Stimulated activated naive CD8-positive, alpha-beta T cell treated with anti-CD3 and anti-CD28 coated beads, Interleukin-15, amount 100 ng/mL, for 72 hours (primary cell): ENCODE measurements at places on chromosomes 7 and 10.

- DNase-seq, result no peak
Measured at GRCh38 chr7:117870448-117871130, 2.7 kb downstream of the CTTNBP2 start.

- DNase-seq, result no peak
Measured at GRCh38 chr10:116274064-116274904, 1.3 kb upstream of the GFRA1 start.

DNA sequence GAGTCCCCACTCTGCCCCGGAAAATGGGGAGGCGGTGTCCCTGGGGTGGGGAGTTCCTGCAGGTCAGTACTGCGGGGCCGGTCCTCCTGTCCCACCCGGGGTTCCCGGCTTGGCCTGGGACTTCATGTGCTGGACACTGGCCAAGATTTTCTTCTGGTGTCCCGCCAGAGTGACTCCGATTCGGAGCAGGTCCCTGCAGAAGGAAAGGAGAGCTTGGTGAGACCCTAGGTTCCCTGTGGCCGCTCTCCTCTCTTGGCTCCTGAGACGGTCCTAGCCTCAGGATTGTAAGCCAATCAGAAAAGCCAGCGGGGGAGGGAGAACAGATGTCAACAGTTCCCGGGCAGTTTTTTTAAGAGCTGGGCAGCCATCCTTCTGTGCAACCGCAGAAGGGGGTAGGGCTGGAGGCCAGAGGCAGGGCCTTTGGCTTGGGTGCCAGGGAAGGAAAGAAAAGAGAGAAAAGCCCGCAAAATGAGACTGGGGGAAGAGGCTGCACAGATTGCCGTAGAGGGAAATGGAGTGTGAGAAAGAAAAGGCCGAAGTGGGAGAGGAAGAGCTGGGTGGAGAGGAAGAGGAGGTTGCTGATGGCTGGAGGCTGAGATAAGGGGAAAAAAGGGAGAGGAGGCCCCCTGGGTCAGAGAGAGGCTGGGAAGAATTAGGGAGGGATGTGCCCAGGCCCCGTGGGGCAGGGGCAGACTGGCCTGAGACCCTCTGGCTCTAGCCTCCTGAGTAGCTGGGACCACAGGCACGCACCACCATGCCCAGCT, 23.7 kb downstream of the EPHB4 start:
- peak; percentile 53 for DNase-seq

DNA sequence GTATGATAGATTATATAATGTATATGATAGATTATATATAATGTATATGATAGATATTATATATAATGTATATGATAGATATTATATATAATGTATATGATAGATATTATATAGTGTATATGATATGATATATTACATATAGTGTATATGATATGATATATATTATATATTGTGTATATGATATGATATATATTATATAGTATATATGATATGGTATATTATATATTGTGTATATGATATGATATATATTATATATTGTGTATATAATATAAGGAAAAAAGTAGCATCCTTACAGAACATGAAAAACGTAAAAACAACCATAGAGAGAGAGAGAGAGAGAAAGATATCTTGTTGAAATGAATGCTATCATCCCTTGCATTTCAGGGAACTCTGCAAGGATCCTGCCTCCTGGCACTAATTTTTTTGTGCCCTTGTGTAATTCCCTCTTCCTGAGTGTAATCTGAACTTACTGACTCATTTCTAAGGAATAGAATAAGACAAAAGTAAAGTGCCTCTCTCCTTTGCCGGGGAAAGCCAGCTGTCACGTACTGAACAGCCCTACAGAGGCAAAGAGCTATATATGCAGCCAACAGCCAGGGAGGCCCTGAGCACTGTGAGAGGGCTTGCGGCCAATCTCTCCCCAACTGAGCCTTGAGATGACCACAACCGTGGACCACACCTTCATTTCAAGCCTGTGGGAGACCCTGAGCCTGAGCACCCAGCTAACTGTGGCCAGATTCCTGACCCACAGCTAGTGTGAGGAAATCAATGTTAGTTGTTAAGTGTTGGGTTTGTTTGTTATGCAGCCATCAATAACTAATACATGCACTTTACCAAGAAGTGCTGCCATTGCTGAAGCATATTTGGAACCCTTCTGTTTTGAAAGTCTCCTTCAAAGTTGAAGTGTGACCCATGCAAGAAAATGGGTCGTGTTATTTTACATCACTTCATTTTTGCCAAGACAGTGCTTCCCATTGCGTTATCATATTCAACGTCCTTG, 61.1 kb upstream of the EZH2 start:
- DNase-seq, result no peak

DNA sequence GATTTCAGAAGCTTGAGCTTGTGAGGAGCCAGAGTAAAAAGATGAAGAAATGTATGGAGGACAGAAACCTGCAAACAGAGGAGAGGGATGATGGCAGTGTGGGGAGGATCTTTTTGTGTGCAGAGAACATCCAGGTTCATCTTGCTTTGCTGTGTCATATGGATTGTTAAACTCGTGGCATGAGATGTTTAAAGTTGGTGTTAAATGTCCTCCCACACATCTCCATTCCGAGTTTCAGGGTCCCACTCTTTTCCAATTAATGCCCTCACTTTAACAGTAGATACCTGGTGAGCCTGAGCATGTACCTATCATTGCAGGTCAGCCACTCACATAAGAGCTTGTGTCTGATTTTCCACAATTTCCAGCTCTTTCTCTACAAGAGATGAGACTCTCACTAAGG, 147.7 kb downstream of the ST7 start:
- DNase-seq, result no peak

- no peak for DNase-seq
Measured at GRCh38 chr7:87003872-87004798, 55.3 kb downstream of the ELAPOR2 start.

DNA sequence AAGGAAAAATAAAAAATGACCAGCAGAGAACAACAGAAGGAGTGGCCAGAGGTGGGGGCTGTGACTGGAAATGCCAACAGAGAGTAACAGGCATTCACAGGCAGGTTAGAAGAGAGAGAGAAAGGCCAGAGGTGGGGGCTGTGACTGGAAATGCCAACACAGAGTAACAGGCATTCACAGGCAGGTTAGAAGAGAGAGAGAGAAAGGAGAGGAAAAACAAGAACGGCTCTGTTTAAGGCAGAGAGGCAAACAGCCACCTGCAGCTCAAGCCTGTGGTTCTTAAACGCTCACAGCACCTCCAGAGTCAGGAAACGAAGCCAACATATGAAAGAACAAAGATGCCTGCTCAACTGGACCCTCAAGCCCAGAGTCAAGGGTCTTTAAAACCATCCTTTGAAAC, 39.5 kb upstream of the DGKI start:
- DNase-seq, result no peak

- DNase-seq, result no peak
Measured at GRCh38 chr7:157009778-157010587, 480 bp downstream of the MNX1 start.

DNA sequence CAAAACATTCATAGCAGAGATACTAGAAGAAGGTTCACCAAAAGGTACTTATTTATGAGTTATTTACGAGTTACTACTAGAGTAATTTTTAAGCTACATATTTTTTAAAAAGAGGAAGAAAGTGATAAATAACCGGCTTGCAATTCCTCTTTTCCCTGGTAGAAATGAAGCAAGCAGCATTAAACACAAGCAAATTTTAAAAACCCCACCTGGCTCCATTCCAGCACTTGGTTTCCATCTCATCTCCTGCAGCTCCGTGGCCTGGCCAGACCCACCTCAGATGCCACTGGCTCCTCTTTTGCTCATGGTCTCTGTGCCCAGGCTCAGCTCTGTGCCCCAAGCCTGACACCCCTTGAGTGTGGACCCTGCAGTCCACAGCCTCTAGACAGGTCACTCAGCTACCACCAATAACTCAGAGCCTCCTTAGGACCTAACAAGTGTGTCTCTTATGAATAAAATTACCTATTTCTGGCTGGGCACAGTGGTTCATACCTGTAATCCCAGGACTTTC, 479.5 kb downstream of the TNS3 start:
- DNase-seq, result no peak

GRCh38 chr10:61390851-61391250, 62.3 kb downstream of the TMEM26 start:
- DNase-seq, result no peak

DNA sequence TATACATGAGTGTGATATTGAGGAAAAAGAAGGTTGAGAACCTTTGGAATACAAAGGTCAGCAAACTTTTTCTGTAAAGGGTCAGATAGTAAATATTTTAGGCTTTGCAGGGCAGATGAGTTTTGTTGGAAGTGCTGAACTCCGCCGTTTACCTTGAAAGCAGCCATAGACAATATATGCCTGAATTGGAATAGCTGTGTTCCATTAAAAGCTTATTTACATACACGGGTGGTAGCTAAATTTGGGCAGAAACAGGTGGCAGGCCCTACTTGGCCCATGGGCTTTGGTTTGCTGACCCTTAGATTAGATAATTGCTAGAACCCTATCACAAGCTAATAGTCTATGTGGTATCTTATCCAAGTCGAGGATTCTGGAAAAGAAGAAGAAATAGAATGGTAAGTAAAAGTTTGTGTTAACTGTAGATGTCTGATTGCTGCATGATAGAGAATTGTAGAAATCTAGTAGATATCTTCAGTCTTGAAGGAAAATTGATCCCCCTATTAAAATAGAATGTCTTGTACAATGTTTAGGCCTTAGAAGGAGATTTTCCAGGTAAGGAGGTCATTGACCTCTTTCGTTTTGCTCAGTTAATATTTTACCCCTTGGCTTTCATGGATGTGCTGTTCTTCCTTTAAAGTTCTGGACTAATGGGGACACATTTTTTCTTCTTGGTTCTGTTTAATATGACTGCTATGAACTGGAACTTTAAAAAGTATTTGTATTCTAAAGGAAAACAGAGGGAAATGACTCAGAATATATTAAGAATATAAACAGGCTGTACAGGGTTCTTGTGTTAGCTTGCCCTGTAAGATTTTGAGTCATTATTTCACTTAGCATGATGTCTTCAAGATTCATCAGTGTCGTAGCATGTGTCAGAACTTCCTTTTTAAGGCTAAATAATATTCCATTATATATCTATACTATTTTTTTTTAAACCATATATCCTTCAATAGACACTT, 8.0 kb downstream of the RBM33 start:
- DNase-seq, result no peak

GRCh38 chr10:47154762-47155161, 145.2 kb upstream of the GDF10 start:
- no peak for DNase-seq

GRCh38 chr7:137838706-137839315, 8.0 kb downstream of the DGKI start:
- DNase-seq, result no peak

DNA sequence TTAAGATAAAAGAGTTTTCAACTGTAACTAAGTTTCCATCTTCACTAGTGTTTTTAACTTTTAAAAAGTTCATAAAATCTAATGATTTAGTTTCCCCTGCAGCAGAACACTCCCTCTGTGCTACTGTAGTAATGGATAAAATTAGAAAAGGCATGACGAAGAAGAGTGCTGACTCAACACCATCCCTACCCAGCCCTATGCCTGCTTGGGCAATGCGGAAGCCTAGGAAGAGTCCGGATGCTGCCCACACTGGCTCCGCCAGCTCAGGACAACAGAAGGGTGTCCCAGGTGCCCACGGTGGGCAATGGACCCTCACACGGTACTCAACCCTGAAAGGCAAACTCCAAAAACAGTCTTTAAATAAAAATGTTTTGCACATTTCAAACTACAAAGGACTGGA, 118.2 kb downstream of the LARP4B start:
- DNase-seq, result no peak

DNA sequence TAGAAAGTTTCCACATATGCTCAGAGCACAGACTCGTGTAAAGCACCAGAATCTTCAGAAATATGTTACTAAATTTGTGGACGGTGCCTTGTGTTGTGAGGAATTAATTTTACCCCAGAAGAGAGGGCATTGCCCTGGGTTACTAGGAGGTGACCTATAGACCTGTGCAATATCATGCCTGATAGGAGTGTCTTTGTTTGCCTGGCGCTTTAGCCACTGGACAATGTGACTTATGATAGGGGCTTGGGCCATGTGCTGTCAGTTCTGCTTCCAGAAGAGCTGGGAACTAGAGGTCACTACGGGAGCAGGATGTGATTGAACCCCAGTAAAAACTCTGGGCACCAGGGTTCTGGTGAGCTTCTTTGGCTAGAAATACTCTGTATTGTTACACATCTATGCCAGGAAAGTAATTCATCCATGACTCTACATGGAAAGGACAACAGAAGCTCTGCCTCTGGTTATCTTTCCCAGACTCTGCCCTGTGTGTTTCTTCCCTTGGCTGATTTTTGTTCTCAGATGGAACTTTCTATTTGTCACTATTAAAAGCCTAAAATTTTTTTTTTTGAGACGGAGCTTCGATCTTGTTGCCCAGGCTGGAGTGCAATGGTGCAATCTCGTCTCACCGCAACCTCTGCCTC, 75.5 kb downstream of the SIRT1 start:
- no peak for DNase-seq

- no peak for DNase-seq
Measured at GRCh38 chr7:149741629-149742028, 31.8 kb downstream of the ZNF467 start.

DNA sequence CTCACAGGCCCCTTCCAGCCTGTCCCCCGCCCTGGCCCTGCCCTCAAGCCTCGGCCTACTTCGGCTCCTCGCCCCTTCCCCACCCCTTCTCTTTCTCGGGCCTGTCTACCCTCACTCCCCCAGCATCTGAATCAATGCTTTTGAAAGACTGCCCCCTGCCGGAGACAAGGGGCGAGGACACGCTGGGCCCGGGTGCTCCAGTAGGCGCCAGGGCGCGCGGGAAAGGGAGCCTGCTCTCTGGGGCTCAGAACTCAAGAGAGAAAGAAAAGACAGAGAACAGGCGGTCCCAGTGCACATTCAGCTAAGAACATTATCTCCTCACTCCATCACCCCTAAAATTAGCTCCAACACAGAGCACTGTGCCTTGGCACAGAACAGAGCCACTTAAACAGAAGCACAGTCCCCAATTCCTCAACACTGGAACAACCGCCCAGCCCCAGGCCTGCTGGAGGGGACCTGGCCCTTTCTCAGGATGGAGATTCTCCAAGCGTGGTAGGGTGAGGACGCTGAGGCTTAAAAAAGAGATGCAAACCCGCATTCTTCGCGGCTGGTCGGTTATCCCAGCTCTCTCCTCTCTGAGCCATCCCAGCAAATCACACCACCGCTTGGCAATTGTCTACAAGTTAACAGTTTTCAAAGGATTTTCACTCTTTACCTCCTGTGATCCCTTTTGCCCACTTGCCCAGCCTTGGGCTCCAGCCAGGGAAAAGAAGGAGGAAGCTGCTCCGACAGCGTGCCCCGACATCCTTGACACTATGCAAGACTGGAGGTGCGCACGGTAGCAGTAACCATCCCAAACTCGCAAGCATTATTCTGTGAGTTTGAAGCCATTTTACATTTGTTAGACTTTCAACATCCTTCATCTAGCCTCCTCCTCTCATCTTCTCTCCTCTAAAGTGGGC, 2.1 kb downstream of the GIGYF1 start:
- DNase-seq, result peak; percentile 78

GRCh38 chr7:114502454-114503254, 88.0 kb downstream of the FOXP2 start:
- no peak for DNase-seq

DNA sequence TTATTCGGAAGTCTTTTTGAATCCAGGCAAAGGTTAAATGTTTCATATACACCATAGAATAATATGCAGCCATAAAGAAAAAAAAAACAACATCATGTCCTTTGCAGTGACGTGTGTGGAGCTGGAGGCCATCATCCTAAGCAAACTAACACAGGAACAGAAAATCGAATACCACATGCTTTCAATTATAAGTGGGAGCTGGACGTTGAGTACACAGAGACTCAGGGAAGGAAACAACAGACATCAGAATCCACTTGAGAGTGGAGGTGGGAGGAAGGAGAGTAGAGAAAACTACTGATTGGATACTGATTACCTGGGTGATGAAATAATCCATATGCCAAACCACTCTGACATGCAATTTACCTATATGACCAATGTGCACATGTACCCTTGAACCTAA, 293.4 kb downstream of the KLF6 start:
- no peak for DNase-seq
